ENCODE measurements at places on chromosomes 4 and X. TPM values are rescaled to one million over a fixed set of nuclear protein-coding genes. Genes with fewer than 3 reads are reported as not detected.

GRCh38 chrX:40310447-40310846, 212.7 kb upstream of the BCOR start:
- DNase-seq = no peak

DNA sequence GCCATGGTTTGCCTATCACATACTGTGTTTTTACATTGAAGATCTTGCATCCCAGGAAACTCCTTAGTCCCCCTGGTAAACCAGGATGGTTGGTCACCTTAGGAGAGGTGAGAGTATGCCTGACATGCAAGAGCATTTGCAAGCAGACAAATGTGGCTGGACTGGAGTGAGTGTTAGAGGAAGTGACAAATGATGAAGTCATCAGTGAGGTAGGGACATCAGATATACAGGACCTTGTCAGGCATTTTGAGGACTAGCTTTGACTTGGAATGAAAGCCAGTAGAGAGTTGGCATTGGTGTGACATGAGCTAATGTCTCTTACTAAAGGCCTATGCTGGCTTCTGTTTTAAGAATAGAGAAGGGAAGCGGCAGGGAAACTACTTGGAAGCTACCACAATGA, 124.9 kb downstream of the FRMPD4 start:
- no peak for DNase-seq

- DNase-seq = no peak
Measured at GRCh38 chr4:169644802-169645201, 24.4 kb downstream of the CLCN3 start.

DNA sequence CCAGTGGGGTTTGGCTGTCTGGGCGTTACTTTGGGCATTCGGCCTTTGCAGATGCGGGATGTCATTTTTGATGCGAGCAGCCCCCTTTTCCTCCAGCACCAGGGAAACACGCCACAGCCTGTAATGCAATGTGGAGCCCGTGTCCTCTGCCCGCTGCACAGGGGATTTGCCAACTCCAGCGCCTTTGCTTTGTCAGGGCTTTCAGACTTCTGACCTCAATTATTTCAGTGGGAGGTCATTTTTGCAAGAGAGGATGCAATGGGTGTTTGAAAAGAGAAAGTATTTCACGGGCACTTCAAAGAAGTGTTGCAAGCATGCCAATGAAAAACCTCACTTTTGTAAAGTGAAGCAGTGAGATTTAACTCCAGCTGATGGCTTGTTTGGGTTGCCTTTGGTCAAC, 11.5 kb downstream of the CLCN4 start:
- DNase-seq = no peak

DNA sequence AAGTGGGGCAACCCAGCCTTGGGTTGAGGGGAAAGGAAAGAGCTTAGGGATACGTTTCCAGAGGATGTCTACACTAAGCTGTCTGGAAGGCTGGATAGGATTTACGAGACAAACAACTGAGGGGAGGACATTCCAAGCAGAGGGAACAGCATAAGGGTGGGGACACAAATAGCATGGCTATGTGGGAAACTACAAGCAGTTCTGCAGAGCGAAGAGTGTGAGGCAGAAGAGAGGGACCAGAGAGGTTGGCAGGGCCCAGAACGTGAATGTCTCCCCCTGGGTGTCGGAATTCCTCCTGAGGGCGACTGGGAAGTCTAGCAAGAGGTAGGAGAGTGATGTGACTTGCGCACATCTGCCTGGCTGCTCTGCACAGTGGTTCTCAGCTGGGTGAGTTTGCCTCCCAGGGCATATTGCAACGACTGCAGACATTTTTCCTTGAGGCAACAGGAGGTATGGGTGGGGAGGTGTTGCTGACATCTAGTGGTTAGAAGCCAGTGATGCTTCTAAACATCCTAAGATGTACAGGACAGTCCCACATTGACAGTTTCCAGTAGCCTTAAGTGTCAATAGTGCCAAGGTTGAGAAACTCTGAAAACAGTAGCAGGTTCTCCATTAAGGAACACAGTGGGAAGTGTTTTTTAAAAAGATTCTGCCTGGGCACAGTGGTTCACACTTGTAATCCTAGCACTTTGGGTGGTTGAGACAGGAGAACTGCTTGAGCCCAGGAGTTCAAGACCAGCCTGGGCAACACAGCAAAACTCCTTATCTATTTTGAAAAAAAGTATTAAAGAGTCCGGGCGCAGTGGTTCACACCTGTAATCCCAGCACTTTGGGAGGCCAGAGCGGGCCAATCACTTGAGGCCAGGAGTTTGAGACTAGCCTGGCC, 9.2 kb downstream of the NDUFA1 start:
- peak; percentile 58 for DNase-seq

DNA sequence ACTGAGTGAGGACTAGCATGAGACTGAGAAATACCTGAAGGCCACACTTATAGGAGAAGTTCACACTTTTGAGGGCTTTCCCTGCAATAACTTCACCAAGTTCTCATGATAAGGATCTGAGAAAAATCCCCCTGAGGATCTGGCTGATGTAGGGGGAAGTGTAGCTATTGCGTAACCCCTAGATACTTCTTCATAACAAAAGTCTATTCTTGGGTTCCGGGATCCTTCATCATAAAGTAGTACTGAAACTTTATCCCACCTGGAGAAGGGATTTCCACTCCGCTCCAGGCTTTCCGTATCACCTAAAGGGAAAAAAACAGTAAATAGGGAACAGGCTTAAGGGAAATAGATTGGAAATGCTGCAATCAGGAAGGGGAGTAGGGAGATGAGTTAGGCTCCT, 13.3 kb downstream of the USP27X start:
- no peak for DNase-seq

DNA sequence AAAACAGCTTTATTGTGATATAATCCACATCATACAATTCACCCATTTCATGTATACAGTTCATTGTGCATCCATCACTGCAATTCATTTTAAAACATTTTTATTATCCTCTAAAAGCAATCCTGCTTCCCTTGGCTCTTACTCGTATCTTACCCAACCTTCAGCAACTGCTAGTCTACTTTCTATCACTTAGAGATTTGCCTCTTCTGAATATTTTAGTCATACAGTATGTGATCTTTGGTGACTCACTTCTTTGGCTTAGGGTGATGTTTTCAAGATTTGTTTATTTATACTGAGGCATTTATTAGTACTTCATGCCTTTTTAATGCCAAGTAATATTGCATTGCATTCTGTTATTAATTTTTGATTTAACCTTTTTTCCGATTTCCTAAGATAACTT, 15.0 kb upstream of the MSMO1 start:
- DNase-seq = no peak

DNA sequence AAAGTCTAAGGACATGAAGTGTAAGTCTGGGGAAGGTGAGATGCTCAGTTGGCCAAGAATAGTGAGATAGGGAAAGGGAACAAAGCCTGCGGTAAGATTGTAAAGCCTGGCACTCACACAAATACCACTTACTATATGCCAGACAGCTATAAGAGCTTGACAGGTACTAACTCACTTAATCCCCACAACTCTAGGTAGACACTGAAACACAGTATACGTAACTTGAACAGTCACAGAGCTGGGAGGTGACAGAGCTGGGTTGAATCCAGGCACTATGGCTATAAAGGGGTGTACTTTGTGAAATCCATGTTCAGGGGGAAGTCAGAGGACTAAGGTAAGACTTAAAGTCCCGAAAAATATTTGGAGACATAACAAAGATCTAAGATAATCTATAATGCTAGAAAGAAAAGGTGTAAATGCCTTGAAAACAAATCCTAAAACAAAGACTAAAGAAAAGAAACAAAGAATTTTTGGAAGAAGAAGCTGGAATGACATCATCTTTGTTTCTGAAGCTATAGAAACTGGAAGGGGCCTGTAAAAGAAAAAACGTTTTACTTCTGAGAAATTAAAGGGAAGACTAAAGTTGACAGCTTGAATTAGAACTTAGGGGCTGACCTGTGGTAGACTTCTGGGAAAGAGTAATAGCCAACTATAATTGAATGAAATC, 172.5 kb downstream of the PPP3CA start:
- DNase-seq = no peak

DNA sequence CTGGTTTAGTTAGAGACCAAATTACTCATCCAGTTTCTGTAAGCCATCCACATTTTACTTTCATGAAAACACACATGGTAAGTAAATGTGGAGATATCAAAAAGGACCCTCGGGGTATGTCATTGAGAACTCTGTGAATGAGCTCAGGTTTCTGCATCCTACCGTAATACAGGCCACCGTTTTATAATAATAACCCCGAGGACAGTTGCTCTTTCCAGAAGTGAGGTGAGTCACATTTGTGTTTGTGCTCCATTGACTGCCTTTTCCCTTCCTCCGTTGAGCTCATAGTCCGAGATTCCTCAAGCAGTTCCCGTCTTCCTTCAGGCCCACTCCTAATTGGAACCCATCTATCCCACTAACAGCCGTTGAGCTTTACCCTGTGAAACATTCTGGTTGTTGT, 95.3 kb downstream of the GRID2 start:
- no peak for DNase-seq

DNA sequence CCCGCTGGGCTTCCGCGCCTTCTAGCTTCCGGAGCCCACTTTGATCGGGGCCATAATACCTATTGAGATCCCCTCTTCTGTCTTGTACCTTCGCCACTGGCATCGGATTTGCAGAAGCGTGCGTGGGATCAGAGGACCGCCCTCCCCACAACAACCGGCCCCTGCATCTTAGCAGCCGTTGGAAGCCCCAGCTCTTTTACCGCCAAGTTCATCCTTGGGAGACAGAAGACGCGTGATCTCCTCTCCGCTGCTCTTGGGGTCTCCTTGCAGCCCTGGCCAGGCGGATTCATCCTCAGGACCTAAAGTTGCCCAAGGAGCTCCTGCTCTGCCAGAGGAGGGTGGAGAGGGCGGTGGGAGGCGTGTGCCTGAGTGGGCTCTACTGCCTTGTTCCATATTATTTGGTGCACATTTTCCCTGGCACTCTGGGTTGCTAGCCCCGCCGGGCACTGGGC, 1.6 kb downstream of the SLIT2 start:
- DNase-seq = no peak

GRCh38 chrX:83508526-83509253, 600 bp downstream of the POU3F4 start:
- no peak for DNase-seq

GRCh38 chrX:107565931-107566603, 62.2 kb upstream of the PRPS1 start:
- DNase-seq = no peak

- no peak for DNase-seq
Measured at GRCh38 chr4:124061413-124061812, 651.1 kb downstream of the ANKRD50 start.

DNA sequence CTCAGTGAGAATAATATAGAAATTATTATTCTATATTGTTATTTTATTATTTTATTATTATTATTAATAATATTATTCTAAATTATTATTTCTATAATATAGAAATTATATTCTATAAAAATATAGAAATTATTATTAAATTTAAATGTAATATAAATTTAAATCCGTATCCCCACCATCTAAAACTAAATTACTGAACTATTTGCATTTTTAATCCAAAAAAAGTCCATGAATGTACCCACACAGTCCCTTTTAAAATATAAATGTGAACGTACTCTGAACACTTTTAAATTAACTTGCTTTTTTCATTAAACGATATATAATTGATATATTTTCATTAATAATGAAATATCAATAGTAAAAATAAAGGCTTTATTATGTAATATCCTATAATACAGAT, 248.3 kb upstream of the PCDH7 start:
- DNase-seq = no peak

OPN1MW gene
- total RNA-seq = not detected

RBPJ gene
- total RNA-seq = 23.2 TPM

JCHAIN gene
- total RNA-seq = not detected

AFAP1 gene
- 29.8 TPM for total RNA-seq

PRRG1 gene
- 23.1 TPM for total RNA-seq

ITGB1BP2 gene
- 1.6 TPM for total RNA-seq

CHRDL1 gene
- not detected for total RNA-seq

BST1 gene
- total RNA-seq = 10.2 TPM

IGFBP7 gene
- 4.3 TPM for total RNA-seq

CLDN22 gene
- not detected for total RNA-seq

NIPAL1 gene
- total RNA-seq = 3.0 TPM

Measured in NCI-H460 (cell line).